ENCODE measurements at places on chromosomes 3 and 15.
A peak's percentile ranks its signal among the peaks of the same experiment; 100 is the strongest.

- no peak for DNase-seq
Measured at GRCh38 chr3:190697901-190698300, 164.6 kb downstream of the GMNC start.

DNA sequence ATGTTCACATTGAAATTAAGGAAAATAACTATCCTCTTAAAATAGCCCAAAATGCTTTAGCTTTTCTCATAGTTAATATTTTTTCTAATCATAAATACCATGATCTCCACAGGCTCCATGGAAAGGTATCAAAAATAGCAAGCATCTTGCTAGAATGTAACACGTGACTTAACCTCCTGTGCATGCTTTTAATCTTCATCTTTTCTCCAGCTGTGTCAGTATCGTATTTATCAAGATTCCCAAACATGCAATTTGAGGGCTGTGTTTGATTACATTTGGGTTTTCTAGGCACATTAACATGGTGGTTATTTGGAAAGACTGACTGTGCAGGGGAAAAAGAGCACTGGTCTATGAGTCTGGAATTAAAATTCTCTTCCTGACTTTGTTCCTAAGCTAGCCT lies 472.5 kb upstream of the MCTP2 start:
- no peak for DNase-seq

GRCh38 chr3:41041899-41042298 lies 157.4 kb upstream of the CTNNB1 start:
- no peak for DNase-seq

DNA sequence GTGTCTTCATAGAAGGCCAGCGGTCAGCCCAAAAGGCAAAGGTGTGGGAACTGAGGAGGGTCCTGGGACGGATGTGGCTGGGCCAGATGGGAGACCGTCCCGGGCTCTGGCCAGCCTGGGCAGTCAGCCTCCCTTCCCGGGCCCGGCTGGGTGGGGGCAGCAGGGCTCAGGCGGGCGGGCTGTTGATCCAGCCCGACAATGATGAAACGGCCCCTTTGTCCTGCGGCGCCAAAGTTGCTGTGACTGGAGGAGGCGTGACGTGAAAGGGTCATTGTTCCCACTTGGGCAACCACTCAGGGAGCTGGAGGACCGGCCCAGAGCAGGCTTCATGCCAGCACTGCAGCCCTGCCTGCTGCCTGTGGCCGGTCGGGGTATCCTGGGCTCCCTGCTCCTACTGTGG lies 16.5 kb downstream of the DUSP7 start:
- no peak for DNase-seq

- no peak for DNase-seq
Measured at GRCh38 chr3:115423170-115423569, 200.1 kb upstream of the GAP43 start.

DNA sequence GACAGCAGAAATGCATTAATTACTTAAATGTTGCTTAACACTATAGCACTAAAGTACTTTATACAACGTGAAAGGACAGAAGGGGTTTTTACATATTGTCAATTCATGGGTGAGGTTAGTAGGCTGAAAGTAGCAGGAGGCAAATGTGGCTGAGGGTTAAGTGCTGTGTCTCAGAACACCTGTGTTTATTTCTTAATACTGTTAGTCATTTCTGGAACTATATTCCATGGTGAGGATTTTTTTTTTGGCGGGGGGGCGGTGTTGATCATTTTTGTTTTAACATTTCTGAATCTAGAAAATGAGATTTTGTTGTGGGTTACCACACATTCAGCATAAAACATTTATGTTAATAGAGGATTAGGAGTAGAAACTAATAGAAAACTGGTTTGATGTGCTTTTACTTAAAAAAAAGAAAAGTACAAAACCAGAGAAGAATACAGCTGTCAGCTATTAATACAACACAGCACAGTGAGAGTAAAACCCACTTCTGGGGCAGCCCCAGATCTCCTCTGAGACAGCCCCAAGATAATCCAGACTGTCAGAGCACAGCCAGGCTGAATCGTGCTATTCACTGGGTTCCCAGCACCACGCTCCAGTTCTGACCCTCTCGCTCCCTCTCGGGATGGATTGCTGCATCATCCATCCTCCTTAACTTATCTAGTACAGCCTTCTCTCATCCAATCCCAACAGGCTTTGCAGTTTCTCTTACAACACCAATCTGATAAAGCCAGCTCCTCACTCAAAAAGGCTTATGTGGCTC lies 307.7 kb downstream of the TUSC7 start:
- no peak for DNase-seq

- DNase-seq = peak; percentile 63
Measured at GRCh38 chr3:24640330-24640877, 145.8 kb upstream of the THRB start.

- no peak for DNase-seq
Measured at GRCh38 chr15:46676233-46677206, 1040.8 kb upstream of the SEMA6D start.

DNA sequence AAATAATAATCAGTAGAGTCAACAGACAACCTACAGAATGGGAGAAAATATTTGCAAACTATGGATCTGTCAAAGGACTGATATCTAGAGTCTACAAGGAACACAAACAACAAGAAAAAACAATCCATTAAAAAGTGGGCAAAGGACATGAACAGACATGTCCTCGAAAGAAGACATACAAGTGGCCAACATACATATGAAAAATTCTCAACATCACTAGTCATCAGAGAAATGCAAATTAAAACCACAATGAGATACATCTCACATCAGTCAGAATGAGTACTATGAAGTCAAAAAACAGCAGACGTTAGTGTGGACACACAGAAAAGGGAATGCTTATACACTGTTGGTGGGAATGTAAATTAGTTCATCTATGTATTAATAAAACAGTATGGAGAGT lies 33.7 kb downstream of the SLC2A2 start:
- DNase-seq = no peak

DNA sequence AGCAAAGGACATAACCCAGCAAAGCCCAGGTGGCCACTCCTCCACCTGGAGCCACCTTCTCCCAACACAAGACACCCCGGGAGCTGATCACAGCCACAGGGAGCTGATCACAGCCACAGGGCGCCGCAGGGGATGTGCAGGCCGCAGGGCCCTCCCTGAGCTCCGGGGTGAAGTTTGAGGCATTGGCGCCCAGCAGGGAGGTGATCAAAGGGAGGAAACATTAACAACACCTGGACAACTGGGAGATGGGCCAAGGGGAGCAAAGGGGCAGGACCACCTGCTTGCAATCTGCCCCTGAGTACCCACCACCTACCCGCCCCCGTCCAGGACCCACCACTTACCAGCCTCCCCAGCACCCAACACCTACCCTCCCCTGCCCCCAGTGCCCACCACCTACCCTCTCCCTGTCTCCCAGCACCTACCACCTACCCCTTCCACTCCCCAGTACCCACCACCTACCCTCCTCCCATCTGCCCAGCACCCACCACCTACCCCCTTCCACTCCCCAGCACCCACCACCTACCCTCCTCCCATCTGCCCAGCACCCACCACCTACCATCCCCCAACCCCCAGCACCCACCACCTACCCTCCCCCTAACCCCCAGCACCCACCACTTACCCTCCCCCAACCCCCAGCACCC lies 2.4 kb downstream of the UROC1 start:
- DNase-seq = no peak

GRCh38 chr15:93709708-93710107 lies 521.7 kb upstream of the MCTP2 start:
- DNase-seq = no peak

DNA sequence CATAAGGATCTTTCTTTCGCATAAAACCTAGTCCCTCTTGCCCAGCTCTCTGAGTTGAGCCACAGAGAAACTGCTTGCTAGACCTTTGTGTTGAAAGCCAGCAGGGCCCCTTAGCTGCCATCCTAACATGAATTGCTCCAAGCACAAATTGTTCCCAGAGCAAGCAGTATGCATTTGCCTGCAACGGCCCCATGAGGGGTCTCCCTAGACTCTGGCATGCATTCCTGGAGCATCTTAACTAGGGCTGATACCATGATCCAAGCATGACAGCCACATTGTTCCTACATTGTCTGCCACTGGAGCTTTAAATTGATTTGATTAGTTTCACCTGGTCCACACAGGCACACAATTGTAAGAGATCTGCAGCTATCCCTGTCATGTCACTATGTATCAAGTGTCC lies 428.1 kb downstream of the TAFA4 start:
- DNase-seq = no peak

DNA sequence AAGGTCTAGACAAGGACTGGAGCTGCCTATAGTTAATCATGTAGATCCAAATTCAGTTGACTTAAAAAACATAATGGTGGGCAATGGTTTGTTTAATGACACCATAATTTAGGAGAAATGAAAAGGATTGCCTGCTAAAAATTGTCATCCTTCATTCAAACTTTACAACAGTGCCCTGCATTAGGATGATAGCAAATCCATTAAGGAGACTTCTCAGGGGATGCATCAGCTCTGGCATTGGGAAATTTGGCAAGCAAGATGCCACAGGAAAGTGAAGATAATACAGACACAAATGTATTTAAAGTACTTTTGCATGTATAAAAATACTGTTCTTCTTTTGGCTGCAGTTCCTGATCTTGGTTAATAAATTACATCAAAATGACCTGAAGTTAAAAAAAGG lies 93.1 kb upstream of the SKOR1 start:
- no peak for DNase-seq

DNA sequence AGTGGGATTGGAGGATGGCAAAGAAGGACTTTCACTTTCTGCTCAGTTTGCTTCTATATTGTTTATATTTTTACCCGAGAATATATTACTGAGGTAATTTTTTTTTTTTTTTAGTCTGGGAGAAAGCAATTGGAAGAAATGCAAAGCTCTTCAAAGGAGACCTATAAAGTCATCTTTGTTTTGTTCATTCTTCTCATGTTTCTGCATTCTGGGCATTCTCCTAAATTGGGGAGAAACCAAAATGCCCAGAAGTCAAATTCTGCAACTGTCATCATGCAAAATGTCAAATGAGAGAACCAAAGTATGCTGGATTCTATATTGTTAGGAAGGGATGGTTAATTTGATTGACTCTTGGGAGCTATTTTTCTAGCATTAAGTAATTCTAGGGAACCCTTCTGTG lies 168.3 kb upstream of the TSC22D2 start:
- DNase-seq = no peak

- no peak for DNase-seq
Measured at GRCh38 chr3:100048248-100048647, 66.1 kb downstream of the FILIP1L start.

GRCh38 chr15:99590913-99591646 lies 25.3 kb downstream of the MEF2A start:
- DNase-seq = no peak

- no peak for DNase-seq
Measured at GRCh38 chr3:52404391-52404790, 40.5 kb downstream of the SEMA3G start.

DNA sequence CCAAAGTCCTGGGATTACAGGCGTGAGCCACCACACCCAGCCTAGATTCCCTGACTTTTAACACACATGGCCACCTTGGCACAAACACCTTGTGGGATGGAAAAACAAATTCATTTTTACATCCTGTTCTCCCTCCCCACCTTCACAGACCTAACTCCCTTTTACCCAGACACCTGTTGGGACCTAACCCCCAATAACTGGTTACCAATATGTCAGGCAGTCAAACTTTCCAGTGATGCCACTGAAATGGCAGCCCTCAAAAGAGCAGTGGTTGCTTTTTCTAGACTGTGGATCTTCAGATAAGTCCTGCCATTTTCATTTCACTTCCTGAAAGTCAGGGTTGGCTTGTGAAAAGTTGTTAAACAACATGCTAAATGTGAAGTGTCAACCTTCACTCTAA lies 34.9 kb downstream of the SIN3A start:
- DNase-seq = no peak

DNA sequence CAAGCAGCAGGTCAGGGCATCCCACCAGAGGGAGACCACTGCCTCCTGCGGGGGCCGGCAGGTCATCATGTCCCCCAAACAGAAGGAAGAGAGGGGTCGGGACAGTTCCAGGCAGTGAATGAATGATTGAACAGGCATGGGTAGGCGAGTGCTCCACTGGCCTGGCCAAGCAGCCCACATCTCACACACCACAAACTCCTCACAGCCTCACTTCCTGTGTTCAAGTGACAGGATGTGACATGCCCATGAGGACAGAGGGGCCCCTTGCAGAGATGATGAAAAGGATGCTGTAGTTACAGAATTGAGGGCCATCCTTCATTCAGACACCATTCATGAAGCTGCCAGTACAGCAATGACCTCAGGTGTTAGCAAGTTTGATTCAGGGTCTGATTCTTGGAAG lies 3.7 kb downstream of the IQSEC1 start:
- no peak for DNase-seq

GRCh38 chr3:71376503-71376902 lies 207.0 kb downstream of the FOXP1 start:
- no peak for DNase-seq

DNA sequence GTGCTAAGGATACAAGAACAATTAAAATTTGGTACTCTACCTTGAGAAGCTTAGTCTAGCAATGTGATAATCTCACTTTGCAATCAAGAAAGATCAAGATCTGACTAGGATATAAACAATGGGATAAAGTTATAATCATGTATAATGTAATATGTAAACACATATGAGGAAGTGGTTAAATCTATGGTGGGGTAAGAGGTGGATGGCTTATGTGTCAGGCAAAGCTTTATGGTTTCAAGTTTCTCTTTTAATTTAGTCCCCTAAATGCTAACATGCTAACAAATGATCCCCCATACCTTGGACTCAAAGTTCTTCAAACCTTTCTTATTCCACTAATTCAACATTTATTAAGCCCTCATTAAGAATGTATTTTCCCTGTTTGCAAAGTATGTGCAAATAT lies 2.5 kb downstream of the RSL24D1 start:
- DNase-seq = no peak

DNA sequence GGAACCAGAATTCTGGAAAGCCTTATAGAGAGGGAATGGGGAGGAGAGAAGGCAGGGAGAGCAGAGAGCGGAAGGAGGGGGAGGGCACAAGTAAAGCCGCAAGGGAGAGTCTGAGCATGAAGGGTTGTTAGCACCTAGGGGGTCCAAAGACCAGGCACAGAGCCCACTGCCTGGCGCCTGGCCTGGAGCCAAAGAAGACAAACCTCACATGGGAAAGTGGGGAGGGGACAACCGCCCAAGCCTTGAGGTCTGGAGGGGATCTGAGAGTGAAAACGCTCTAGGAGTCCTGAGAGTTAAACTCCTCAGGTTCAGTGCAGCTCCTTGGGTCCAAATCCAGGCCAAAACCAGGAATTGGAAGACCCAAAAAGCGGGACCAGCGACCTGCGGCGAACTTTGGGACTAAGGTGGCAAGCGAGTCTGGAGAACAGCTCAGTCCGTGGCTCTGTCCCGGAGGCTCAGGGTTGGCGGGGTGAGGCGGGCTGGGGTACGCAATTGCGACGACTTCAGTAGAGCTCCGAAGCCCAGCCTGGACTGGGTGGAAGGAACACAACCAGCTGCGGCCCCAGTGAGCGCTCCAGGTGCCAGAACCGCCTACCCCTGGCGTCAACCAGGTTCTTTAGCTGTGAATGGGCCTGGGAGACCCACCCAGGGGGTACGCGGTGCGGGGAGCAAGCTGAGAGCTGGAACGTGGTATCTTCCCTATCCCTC lies 807 bp upstream of the INAFM2 start:
- no peak for DNase-seq
